ENCODE measurements at places on chromosomes 7 and 10.

DNA sequence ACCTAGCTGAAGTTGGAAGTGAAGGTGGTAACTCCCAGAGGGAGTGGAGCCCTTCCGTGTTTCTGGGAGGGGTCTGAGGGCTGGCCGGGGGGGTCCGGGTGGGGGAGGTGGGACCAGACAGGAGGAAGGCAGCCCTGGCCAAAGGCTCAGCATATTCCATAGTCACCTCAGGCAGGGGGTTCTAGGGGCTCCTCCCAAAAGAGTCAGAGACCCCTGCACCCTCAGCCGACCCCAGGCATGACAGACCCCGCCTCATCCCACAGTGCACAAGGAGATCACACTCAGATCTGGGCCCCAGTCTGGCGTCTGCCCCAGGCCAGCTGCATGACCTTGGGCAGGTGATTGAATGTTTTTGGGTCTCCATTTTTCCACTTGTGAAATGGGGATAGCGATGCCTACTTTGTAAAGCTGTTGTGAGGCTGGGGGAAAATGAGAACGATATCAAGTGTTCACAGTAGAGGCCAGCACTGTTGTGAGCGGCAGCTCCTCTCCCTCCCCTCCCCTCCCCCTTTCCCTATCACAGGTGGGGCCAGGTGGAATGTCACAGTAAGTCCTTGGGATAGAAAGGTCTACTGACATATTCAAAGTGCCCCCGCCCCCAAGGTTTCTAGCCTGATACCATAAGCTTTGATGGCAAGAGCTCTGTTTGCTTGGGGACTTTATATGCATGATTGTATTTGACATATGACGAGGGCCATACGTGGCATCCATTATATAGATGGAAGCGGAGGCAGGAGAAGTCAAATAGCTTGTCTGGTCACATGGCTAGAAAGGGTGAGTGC lies 33.3 kb downstream of the DNAJB12 start:
- no peak for DNase-seq

GRCh38 chr7:24836084-24836483 lies 78.8 kb upstream of the GSDME start:
- DNase-seq, result no peak

GRCh38 chr7:87111877-87112276 lies 40.4 kb upstream of the DMTF1 start:
- no peak for DNase-seq

DNA sequence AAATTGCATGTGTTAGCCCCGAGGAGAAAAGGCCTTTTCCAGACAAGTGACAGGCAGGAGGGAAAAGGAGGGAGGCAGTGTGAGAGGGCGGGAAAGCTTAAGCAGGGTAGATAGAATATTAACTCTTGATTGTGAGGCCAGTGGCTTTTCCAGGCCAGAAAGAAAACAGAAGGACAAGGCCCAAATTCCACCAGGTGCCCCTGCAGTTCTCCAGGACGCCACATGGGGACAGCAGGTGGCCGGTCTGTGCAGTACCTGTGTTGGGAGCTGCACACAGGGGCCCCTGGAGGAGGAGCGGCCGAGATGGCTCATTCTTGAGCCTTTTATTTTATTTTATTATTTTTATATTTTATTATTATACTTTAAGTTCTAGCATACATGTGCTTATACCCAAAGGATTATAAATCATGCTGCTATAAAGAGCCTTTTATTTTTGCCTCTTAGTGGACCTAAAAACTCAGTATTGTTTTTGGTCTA lies 141.3 kb upstream of the KLF14 start:
- DNase-seq, result peak; percentile 76

DNA sequence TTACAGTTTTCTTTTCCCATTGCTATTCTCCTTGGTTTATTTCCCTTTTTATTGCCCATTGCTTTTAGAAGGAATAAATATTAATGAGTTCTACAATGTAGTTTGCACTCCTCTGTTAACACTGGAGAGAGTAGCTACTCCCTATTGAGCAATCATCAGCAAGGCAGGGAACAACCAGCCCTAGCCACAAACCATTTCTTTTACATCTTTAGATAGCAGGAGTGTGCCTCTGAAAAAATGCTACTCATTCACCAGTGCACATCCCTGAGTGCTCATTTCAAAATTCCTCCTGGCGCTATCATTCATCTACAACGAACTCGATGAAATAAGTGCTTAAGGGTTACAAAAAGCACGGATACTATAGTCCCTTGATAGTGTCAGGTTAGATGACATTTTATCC lies 252.9 kb downstream of the THSD7A start:
- no peak for DNase-seq

Data from ACHN (cell line).